MG63 (cell line): ENCODE measurements at places on chromosomes 6 and 20.
A peak's percentile ranks its signal among the peaks of the same experiment; 100 is the strongest.

DNA sequence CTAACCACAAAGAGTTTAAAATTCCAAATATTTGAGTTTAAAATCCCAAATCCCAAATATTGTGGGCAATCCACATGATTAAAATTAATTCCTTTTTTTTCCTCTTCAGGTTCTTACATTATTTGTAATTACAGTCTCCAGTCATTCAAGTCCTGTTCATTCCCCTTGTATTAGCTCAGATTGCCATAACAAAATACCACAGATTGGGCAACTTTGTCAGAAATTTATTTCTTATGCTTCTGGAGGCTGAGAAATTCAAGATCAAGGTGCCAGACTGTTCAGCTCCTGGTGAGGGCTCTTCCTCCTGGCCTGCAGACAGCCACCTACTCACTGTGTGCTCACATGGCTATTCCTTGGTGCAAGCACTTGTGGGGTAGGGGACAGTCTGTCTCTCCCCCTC, 105.5 kb downstream of the ARMC2 start:
- DNase-seq: no peak

- DNase-seq: peak; percentile 57
Observed at GRCh38 chr6:26284537-26285142, 80.4 kb upstream of the BTN3A2 start.

- DNase-seq: no peak
Observed at GRCh38 chr6:130677312-130677711, 149.9 kb upstream of the SMLR1 start.

- no peak for DNase-seq
Observed at GRCh38 chr6:152166497-152166896, 359.0 kb downstream of the ESR1 start.

DNA sequence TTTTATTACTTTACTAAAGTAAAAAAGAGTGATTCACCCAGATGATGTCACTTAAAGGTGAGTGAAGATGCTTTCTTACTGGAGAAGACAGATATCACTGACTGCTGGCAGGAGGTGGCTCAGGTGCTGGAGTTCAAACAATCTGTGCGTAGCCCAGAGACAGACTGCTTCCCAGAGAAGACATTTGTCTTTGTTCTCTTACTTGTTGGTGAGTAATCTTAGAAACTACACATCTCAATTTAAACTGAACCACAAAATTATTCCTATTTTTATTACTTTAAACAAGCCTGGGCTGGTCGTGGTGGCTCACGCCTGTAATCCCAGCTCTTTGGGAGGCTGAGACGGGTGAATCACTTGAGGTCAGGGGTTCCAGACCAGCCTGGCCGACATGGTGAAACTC, 92.2 kb downstream of the CEP162 start:
- DNase-seq: peak; percentile 1

- no peak for DNase-seq
Observed at GRCh38 chr6:132131351-132131750, 180.2 kb upstream of the CCN2 start.

GRCh38 chr20:44087857-44088120, 99.2 kb downstream of the JPH2 start:
- no peak for DNase-seq

DNA sequence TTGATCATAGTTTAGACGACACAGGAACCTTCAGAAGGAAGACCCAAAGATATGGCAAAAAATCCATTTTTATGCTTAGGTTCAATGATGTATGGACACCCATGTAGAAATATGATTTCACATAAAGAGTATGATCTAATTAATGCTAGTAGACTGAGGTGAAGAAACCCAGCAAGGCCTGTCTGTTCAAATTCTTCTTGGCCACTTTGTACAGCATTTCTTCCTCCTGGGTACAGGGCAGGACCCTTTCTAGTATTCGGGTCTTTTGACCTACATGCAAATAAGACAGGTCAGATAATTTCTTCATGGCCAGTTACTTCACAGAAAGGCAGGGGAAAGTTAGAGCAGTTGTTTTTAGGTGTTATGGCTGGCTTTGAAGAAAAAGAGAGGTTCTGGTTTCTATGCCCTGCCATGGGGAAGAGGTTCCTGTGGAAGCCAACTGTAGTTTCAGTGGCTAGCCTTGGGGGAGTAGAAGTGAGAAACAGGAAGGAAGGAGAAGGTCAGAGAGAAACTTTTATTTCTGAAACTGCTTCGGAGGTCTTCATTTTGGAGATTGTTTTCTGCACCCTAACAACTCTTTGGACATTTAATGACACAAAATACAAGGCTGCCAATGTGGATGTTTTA, 208.3 kb downstream of the PTPRK start:
- DNase-seq: no peak

DNA sequence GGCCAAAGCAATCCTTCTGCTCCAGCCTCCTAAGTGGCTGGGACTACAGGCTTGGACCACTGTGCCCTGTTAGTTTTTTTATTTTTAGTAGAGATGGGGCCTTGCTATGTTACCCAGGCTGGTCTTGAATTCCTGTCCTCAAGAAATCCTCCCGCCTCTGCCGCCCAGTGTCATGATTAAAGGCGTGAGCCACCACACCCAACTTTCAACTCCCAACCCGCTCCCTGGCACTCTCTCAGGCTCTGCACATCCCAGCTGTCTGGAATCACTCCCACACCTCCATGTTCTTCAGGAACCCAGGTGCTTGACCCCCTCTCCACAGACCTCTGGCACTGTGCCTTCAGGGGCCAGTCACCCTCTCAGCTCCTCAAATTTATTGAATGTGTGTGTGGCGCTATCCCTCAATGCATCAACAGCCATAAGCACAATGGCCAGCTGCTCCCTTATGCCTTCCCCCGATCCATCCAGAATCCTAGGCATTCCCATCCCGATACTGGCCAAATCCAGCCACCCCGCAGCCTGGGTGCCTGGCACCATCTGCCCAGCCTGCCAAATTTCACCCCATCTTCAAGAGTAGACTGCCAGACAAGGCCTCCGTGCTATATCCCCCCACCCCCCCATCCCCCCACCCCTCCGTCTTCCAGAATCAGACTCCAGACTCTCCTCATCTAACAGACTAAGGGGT, 647 bp upstream of the POU5F1 start:
- no peak for DNase-seq

DNA sequence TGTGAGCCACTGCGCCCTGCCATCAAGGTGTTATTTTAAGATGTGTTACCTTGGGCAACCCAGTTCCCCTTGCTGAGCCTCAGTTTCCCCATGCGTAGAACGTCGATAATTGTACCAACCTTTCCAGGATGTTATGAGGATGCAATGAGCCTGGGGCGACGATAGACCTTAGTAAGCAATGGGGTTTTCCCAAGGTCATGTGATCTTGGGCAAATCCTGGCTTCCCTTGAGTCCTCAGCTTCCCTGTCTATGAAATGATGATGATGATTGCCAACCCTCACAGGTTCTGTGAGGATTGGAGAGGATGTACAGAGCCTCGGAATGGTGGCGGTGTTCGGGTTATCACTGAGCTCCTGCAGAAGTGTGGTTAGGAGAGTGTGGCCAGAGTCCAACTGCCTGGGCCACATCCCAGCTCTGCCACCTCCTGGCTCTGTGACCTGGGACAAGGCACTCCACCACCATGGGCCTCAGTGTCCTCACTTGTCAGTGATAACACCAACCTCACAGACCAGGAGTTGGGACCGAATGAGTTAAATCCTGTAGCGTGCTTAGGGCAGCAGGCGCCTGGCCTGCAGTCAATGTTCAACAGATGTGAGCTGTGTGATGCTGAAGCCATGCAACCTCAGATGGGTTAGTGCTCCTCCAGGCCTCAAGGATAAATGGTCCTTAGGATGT, 23.4 kb downstream of the SIRPA start:
- no peak for DNase-seq

- peak; percentile 14 for DNase-seq
Observed at GRCh38 chr6:136761227-136761922, 30.9 kb downstream of the MAP3K5 start.

DNA sequence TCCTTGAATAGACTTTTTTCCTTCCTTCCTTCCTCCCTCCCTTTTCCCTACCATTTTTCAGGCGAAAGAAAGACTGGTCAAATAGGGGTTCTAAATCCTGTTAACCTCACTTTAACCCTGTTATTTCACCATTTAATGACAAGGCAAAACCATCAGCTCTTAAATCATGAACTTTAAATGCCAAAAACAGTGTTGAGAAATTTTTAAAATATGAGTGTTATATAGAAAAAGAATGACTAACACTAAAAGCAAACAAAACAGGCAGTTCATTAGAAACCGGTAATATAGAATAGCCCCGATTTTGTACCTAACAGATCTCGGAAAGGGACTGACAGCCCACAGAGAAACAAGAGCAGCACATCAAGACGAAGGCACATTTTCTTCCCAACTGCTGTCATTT, 57.4 kb upstream of the CEP85L start:
- no peak for DNase-seq

DNA sequence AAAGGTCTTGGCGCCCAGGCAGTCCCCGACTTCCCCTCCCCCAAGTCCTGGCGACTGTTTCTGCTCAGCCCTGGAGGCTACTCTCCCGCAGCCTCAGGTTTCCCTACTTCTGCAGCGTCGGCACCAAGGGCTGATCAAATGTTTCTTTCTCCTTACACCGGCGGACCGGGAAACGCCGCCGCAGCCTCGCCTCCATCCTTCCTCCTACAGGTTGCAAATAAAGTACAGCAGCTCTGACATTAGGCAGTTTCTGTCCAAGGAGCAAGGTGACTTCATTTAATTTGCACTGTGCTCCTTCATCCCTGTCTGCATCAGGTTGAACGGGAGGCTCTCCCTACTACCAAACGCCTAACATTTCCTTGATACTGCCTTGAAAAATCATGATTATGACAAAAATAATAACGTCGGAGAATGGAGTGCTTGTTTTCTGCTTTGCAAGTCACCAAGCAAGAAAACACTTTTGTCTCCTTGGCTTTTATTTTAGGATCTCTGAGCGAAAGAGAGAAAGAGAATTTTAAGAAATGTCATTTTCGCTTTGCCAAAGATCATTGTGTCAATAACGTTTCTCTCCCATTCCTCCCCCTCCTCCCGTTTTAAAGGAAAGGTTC, 1.0 kb downstream of the CLIC5 start:
- no peak for DNase-seq

GRCh38 chr6:53359095-53359842, 10.5 kb upstream of the ELOVL5 start:
- peak; percentile 95 for DNase-seq

DNA sequence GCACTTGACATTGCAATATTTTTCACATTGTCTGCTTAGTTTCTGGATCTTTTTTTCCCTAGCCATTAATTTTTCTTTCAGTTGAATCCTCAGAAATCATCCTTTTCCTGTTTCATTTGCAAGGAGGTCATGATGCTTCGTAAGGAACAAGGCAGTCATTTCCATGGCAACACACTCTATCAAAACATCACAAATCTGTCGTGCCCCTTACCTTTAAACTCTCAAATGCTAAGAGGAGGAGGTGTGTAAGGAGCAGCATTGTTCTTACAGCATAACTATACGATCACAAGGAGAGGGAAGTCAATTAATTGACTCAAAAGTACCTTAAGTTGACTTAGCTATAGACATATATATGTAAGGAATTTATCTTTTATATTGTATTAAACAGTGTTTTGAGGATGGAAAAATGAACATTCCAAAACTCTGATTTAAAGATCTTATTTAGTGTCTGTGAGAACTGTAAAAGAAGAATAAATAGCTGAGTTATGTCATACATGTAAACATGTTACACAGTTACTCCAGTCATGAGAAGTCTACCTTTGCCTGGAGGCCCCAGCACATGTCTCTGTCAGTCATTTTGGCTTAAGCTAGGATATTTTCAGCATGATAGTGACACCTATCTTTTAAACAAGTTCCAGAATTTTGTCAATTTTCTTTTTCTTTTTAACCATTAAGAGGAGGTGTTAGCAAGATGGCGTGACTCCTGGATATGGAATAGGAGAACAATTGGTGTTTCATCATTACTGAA, 41.6 kb downstream of the CDKAL1 start:
- no peak for DNase-seq

GRCh38 chr6:105136431-105137350, 43.1 kb downstream of the POPDC3 start:
- DNase-seq: peak; percentile 71

- DNase-seq: no peak
Observed at GRCh38 chr6:108685970-108686369, 125.3 kb downstream of the FOXO3 start.

GRCh38 chr6:139112146-139112545, 22.7 kb upstream of the HECA start:
- no peak for DNase-seq

DNA sequence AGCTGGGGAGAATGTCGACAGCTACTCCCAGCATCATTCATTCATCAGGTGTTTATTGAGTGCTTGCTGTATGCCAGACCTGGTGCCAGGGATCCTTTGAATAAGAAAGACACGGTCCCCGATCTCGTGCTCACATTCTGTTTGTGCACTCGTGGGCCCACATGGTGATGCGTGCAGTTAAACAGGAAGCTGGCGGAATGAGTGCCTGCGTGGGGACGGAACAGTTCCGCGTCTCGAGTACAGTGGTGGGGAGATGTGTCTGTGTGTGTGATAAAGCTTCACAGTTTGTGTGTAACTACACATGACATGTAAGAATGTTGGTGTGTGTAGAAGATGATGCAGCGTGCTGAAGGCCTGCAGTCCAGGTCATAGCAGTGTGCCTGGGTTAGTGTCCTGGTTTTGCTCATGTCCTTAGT, 6.5 kb downstream of the RBM38 start:
- no peak for DNase-seq
